ENCODE measurements at places on chromosomes 2 and 18.

DNA sequence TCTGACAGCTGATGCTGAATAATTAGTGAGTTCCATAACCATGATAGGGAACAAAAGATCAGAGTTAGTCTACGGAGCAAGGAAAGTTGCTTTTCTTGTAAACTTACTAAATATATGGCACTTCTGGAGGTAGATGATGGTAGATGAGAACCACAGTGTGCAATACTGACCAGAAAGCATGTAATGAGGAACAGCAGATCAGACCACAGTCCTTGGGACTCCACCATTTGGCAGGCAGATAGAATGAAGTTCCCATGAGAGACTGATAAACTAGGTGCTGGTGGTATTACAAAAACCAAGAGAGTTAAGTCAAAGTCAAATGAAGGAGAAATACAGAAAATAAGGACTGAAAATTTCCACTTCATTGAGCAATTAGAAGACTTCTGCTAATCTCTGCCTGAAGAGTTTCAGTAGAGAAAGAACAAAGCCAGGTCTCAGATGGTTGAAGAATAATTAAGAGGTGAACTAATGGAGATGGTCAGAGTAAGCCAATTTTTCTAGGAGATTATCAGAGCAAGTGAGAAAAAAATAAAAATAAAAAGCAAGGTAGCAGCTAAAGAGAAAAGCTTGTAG is 10.4 kb downstream of the CERKL start:
- no peak overlapping the region for H3K27ac ChIP-seq
- H3K27me3 ChIP-seq = no peaks in the 10 kb centered on the region
- H3K36me3 ChIP-seq = no peaks in the 10 kb centered on the region
- H3K4me1 ChIP-seq = no peaks in the 10 kb centered on the region
- H3K4me3 ChIP-seq = no peak overlapping the region

DNA sequence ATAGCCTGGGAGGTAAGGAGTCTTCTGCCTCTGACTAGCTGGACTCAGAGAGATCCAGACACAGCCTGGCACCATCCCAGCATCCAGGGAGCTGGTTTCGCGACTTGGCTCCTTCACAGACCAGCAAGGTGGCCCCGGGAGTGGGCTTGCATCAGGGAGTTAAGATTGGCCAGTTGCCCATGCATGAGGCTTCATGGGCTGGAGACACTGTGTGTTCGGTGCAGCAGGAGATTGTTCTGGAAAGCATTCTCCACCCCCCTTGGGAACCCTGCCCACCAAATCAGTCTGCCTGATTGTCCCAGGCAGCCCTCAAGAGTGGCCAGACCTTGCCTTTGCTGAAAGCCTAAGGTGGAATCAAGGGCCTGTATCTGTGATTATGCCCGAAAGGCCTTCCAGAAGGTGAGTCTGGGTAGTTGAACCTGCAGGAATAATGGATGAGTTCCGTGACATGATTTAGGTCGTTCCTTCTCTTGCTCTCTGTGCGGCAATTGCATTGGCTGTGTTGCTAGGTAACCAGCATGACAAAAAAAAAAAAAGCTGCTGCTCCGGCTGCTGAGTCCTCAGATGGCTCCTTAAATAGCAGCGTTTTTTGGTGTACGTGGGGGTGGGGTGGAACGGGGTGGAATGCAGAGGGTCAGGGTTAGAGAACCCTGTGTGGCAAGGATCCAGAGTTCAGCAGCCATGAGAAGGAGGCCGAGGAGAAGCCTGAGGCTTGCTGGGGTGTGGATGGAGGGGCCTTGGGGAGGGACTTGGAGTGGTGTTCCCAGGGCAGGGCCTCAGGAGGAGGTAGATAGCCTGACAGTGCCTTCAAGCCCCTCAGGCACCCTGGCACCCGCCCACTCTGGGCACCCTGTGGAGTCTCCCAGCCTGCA is 93.0 kb upstream of the MCFD2 start:
- peak; percentile 69 for DNase-seq
- H3K27ac ChIP-seq = peak overlapping the region; percentile 77
- H3K4me3 ChIP-seq = no peak overlapping the region
- peaks cover 83% of the 10 kb centered on the region for H3K4me1 ChIP-seq
- H3K36me3 ChIP-seq = peaks cover 51% of the 10 kb centered on the region

- no peaks in the 10 kb centered on the region for H3K27me3 ChIP-seq
- H3K4me3 ChIP-seq = no peak overlapping the region
- no peak overlapping the region for H3K27ac ChIP-seq
- no peaks in the 10 kb centered on the region for H3K4me1 ChIP-seq
- no peaks in the 10 kb centered on the region for H3K36me3 ChIP-seq
Measured at GRCh38 chr2:146246736-146247523, 1597.9 kb upstream of the ACVR2A start.

DNA sequence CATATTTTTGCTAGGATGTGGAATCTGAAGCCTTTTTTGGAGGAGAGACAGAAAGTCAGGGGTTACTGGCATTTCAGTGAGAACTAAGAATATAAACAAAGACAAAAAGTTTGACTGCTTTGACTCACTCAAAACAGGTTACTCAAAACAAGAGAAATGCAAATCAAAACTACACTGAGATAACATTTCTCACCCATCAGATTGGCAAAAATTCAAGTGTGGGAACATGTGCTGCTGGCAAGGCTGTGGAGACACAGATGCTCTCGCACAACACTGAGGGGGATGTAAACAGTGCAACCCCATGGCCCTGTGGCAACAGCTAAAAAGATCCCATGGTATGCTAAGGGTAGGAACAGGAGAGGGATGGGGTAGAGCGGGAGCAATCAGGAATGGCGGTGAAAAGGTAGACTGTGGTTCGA is 86.6 kb downstream of the DTNB start:
- DNase-seq = no peak
- H3K27me3 ChIP-seq = no peaks in the 10 kb centered on the region
- H3K4me1 ChIP-seq = peaks cover 8% of the 10 kb centered on the region
- no peak overlapping the region for H3K4me3 ChIP-seq
- peaks cover 11% of the 10 kb centered on the region for H3K36me3 ChIP-seq

- DNase-seq = no peak
- no peaks in the 10 kb centered on the region for H3K36me3 ChIP-seq
- H3K4me1 ChIP-seq = no peaks in the 10 kb centered on the region
- no peaks in the 10 kb centered on the region for H3K27me3 ChIP-seq
- H3K27ac ChIP-seq = no peak overlapping the region
- no peak overlapping the region for H3K4me3 ChIP-seq
Measured at GRCh38 chr18:49360582-49360981, 99.9 kb downstream of the DYM start.

GRCh38 chr2:204274429-204274828 is 270.8 kb upstream of the PARD3B start:
- peaks cover under 1% of the 10 kb centered on the region for H3K27me3 ChIP-seq
- no peak overlapping the region for H3K4me3 ChIP-seq
- no peak for DNase-seq
- no peaks in the 10 kb centered on the region for H3K36me3 ChIP-seq
- peaks cover 7% of the 10 kb centered on the region for H3K4me1 ChIP-seq

DNA sequence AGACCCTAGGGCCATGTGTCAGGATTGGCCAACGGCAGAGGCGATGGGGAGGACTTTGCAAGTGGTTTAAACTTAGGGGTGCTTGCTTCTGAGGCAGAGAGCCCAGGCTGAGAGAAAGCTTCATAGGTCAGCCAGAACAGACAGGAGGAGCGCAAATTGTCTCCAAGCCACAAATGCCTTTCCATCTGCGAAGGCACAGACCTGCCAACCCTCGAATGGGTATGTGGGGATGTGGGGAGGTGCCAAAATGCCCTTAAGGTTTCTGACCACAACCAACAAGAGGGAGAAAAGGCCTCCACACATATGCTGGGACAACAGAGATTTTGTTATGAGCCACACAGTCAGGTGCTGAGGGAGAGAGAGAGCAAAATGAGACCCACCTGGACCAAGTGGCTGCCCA is 283.6 kb downstream of the CYP26B1 start:
- no peaks in the 10 kb centered on the region for H3K4me1 ChIP-seq
- no peaks in the 10 kb centered on the region for H3K27me3 ChIP-seq
- no peak for DNase-seq
- no peak overlapping the region for H3K4me3 ChIP-seq

DNA sequence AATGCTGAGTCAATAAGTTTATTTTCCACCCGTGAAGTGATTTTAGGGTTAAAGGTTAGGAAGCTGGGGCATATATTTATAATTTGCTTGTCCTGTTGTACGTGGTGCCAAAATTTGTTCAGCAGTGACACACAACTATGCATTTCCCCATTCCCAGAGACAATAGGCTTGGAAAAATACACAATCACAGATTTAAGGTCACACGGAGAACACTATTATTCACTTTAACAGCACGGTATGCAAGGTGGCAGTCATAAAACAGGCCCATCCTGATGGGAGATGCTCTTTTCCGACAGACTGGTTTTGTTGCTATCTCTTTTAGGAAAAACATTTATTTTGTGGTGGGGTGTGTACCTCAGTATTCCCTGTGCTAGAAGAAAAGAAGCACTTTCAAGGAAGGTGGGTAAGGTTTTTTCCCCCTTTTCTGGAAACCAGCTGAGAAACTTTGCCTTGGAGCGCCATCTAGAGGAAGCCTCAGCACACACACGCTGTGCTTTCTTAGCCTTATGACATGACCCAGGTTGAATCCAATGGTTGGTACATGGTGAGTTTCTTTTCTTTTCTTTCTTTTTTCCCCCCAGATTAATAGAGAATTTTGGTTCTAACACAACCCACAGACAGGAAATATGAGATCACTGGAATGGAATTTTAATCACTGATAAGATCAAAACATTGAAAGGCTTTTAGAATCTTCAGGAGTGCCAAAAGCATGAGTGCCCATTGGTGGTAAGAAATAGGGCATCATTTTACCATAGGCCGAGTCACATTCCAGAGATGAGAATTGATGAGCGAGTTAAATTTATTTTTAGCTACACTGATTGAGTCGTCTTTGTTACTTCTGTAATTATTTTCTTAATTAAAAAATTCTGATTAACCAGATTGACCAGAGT is 332.1 kb downstream of the AGPS start:
- DNase-seq = peak; percentile 78
- no peaks in the 10 kb centered on the region for H3K27me3 ChIP-seq
- H3K4me3 ChIP-seq = no peak overlapping the region
- no peak overlapping the region for H3K27ac ChIP-seq
- H3K4me1 ChIP-seq = no peaks in the 10 kb centered on the region

- H3K36me3 ChIP-seq = no peaks in the 10 kb centered on the region
- DNase-seq = no peak
- no peak within 1 kb of the TSS for H3K27ac ChIP-seq
- no peak within 1 kb of the TSS for H3K4me3 ChIP-seq
Measured at GRCh38 chr2:219060821-219061791, at the start of gene IHH. Gene IHH (minus strand): TSS chr2:219060921. CDS start chr2:219060467, 454 bp downstream.

DNA sequence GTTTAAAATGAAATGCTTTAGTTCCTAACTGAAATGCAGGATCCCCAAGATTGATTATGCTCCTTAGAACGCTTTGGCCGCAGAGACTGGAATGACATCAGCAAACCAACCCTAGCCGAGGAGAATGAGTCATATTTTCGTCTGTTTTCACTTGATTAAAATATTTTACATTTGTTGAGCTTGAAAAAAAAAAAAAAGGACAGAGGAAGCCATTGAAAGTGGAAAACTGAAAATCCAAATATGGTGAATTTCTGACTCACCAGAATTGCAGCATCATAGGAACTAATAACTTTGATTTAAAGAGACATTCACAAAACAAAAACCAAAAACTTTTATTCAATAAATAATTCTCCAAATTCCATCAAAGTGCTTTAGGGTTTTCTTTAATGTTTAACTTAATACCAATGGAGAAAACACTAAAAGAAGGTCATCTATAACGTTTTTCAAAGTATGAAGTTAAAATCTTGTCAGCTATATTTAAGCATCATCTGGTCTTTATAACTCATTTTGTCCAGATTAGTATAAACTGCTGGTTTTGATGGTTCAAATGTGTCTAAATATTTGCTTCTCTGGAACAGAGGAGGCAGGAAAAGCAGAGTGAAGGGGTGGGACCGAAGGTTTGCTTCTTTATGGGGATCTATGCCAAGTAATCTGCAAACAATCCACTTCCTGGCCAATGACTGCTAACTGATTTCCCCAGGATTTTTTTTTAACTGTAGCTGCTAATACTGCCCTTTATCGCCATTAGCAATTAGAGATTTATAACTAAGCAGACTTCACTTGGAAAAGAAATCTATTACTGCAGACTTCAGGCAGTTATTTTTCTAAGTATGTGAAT is 30.9 kb upstream of the COL5A2 start:
- no peaks in the 10 kb centered on the region for H3K36me3 ChIP-seq
- H3K27ac ChIP-seq = peak overlapping the region; percentile 84
- no peak overlapping the region for H3K4me3 ChIP-seq
- H3K27me3 ChIP-seq = no peaks in the 10 kb centered on the region
- DNase-seq = no peak
- H3K4me1 ChIP-seq = no peaks in the 10 kb centered on the region

GRCh38 chr2:40049781-40050180 is 270.7 kb upstream of the THUMPD2 start:
- no peaks in the 10 kb centered on the region for H3K27me3 ChIP-seq
- no peak overlapping the region for H3K4me3 ChIP-seq
- no peaks in the 10 kb centered on the region for H3K4me1 ChIP-seq
- H3K27ac ChIP-seq = no peak overlapping the region
- DNase-seq = peak; percentile 42
- H3K36me3 ChIP-seq = no peaks in the 10 kb centered on the region

DNA sequence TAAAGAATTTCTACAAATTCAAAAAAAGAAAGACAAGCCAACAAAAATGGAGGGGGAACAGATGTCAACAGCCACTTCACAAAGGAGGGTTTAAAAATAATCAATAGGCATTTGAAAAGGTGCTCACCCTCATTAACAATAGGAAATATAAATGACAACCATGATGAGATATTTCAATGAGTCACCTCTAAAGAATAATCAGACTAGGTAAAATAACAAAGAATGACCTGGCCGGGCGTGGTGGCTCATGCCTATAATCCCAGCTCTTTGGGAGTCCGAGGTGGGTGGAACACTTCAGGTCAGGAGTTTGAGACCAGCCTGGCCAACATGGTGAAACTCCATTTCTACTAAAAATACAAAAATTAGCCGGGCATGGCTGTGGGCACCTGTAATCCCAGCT is 133.6 kb downstream of the KCNE4 start:
- H3K4me3 ChIP-seq = no peak overlapping the region
- H3K4me1 ChIP-seq = no peaks in the 10 kb centered on the region
- no peak overlapping the region for H3K27ac ChIP-seq
- H3K27me3 ChIP-seq = no peaks in the 10 kb centered on the region

- peaks cover 2% of the 10 kb centered on the region for H3K36me3 ChIP-seq
- peaks cover 2% of the 10 kb centered on the region for H3K27me3 ChIP-seq
- peaks cover 4% of the 10 kb centered on the region for H3K4me1 ChIP-seq
- no peak overlapping the region for H3K4me3 ChIP-seq
Measured at GRCh38 chr2:383888-384287, 96.0 kb upstream of the ALKAL2 start.

GRCh38 chr2:207352978-207353671 is 176.6 kb upstream of the CREB1 start:
- H3K27ac ChIP-seq = no peak overlapping the region
- DNase-seq = no peak
- no peak overlapping the region for H3K4me3 ChIP-seq
- H3K36me3 ChIP-seq = no peaks in the 10 kb centered on the region
- H3K27me3 ChIP-seq = no peaks in the 10 kb centered on the region
